Cardiac muscle cell (in vitro differentiated cells and primary cell): ENCODE measurements at places on chromosomes 6 and 20.

GRCh38 chr20:53491462-53491861 lies 102.2 kb downstream of the ZNF217 start:
- no peak for DNase-seq

DNA sequence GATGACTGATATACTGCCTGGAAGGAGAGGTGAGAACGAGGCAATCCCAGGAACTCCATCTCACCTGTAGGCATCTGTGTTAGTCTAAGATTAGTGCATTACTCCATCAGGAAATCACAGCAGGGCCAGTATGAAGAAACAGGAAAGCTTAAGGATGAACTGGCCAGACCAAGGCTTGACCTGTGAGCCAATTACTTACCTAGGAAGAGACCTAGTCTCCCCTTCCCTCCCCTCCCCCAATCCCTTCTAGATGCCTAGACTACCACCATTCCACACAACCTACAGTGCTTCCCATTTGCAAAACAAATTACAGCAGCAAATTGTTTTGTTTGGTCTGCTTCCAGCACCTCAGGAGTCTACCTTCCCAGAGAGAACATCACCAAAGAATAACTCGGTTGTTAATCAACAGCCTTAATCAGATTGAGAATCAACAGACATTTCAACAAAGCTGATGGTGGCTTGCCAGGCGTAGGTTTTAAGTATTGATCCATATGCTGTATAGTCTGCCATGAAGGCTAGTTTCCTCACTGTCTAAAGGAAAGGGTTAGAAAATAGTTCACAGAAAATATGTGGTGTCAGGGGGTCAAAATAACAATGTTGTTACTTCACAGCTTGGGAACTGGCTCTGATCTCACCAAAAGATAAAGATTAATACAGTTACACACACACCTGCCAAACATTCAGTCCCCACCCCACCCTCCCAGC lies 10.1 kb downstream of the PKHD1 start:
- DNase-seq: no peak

DNA sequence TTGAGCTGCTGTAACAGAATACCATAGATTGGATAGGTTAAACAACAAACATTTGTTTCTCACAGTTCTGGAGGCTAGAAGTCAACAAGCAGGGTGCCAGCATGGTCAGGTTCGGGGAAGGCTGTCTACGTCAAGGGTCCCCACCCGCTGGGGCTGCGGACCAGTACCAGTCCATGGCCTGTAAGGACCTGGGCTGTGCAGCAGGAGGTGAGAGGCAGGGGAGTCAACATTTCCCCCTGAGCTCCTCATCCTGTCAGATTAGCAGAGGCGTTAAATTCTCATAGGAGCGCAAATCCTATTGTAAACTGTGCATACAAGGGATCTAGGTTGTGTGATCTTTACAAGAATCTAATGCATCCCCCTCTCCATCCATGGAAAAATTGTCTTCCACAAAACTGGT lies 3.8 kb downstream of the ADGB start:
- no peak for DNase-seq

GRCh38 chr6:134170844-134171243 lies 118.4 kb upstream of the SLC2A12 start:
- no peak for DNase-seq
